ENCODE measurements at places on chromosomes 6 and 20.

DNA sequence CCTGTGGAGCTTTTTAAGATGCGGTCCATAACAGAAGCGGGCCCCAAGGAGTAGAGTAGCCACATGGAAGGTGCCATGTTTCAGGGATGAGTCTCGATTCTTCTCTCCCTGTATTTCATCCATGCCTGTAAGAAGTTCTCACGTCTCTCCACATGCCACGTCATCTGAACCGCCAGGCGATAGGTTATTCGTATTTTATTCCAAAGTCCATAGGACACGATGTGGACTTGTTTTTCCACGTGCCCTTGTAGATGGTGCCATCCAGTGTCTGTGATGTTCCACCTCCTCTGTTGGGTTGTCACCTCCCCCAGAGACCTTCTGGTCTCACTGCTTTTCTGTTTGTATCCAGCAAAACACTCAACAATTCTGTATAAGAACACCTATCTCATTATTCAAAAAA is 17.6 kb downstream of the HEBP2 start:
- no peak for DNase-seq

- no peak for DNase-seq
Observed at GRCh38 chr20:63411898-63412631, 50.9 kb upstream of the CHRNA4 start.

GRCh38 chr6:17890309-17890708 is 97.1 kb downstream of the KIF13A start:
- no peak for DNase-seq

DNA sequence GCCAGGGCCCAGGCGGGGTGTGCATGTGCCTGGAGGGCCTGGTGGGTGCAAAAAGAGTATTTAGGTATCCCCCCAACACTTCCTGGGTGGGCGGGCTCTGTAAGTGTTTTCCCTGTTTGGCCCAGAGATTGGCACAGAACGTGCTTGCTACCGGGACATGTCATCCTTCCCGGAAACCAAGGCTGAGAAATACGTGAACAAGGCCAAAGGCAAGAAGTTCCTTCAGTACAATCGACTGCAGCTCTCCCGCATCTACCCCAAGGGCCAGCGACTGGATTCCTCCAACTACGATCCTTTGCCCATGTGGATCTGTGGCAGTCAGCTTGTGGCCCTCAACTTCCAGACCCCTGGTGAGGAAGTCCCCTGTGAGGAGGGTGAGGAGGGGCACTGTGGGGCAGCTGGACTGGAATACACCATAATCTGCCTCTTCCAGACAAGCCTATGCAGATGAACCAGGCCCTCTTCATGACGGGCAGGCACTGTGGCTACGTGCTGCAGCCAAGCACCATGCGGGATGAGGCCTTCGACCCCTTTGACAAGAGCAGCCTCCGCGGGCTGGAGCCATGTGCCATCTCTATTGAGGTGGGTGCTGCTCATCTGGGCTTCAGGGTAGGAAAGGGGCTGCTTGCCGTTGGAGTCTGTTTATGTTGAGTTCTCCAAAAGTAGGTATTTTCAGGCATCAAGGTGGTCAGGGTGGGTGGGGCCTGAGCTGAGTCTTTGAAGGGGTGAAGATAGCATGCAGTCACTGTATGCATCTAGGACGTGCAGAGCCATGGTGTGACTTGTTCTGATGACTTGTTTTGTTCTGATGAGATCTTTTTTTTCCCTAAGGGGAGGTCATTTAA is 35.2 kb downstream of the PLCG1 start:
- no peak for DNase-seq

- no peak for DNase-seq
Observed at GRCh38 chr6:169165561-169166300, 87.9 kb downstream of the THBS2 start.

- peak; percentile 34 for DNase-seq
Observed at GRCh38 chr20:48287021-48287494, 501.8 kb upstream of the SULF2 start.

DNA sequence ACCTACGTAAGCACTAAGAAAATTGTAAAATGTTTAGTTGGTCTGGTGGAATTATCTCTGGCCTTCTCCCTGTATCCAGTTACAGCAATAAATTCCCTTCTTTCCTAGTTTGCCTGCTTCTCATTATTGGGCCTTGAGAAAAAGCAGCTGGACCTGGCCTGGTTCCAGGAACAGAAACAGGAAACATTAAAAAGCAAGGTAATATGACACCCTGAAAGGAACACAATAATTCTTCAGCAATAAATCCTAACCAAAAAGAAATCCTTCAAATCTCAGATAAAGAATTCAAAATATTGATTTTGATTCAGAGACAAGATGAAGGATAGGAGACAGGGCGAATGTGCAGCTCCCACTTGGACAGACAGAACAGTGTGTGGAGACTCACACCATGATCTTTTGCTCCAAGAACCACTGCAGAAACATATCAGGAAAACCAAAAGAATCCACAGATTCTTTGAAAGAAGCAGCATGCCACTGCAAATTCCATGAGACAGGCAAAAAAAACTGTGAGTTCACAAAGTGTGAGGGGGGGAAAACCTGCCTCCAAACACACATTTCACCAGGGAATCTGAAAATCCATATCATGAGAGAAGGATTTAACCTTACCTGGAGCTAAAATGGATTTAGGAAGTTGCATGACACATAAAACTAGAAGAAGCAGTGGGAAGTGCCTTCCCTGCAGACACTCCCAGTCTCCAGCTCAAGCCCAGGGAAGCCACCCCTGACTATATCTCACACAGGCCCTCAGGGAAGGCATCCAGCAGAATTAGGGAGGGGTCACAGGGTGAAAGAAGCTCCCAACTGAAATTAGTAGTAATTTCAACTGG is 28.9 kb downstream of the TREM1 start:
- no peak for DNase-seq

DNA sequence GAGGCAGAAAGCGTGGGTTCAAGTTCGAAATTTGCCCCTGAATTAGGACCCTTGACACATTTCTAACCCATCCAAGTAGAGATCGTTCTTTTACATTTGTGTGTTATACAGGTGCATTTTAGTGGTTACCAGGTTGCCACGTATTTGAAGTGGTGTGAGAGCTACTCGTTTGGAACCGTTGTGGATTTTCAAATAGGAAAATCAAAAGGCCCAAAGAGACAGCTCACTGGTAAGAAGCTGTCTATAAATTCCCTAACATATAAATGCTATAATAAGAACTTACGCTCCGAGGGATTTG is 1.6 kb upstream of the REV3L start:
- no peak for DNase-seq

GRCh38 chr20:57652606-57653545 is 32.6 kb upstream of the ZBP1 start:
- no peak for DNase-seq

- DNase-seq = no peak
Observed at GRCh38 chr6:5457983-5458683, 196.8 kb downstream of the FARS2 start.

GRCh38 chr6:136625293-136625692 is 75.1 kb upstream of the MAP7 start:
- no peak for DNase-seq

- DNase-seq = no peak
Observed at GRCh38 chr6:158002249-158002950, 20.7 kb downstream of the SYNJ2 start.

DNA sequence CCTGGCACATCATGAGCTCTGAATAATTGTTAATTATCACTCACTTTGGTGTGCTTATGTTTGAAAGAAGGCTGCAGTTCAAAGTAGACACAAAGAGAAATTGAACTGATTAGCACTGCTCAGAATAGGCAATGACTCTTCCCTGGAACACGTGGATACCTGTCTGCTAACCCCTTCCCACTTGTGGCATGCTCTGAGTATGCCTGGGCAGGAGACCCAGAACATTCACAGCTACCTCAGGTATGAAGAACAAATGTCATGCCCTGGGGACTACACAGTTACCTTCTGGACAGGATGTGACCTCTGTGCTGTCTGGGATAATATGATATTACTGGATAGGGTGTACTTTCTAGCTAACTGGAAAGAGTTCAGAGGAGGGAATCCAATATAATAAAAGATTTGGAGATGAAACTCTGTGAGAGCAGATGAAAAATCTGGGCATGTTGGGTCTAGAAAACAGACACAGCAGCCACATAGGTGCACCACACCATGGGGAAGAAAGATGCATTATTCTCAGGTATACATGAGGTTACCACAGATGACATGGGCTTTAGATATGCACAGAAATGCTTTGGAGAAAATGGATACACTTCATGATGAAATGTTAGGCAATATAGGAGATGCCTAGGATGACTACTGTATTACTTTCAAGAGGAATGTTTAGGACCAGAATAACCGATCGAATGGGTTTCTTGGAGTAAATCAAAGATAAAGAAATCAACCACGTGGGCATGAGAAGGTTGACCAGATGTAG is 324.2 kb upstream of the PREP start:
- DNase-seq = no peak

DNA sequence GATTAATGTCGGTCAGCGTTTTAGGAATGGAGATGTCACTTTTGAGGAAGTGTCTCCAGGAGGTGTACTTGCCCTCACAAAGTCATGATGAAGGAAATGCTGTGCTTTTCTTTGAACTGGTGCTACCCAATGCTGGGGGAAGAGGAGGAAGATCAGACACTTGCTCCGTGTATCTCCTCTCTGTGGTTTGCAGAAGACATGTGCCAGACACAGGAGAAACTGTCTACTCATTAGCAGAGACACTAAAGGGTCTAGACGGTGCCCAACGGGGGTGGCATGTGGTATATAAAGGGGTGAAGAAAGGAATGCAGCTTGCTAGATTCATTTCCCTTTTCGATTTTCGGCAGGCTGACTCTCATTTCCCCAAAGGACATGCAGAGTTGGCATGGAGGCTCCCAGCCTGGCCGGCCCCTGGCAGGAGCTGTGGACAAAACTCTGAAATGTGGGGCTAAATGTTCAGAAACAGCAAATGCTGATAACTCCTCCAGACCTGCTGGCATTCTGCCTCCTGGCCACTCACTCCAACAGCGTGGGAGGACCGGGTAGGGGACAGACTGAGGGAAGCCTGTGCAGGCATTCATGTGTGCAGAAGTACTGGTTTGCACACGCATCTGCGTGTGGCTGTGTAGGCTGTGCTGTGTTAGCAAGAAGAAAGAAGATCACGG is 59.6 kb upstream of the QKI start:
- DNase-seq = no peak

- DNase-seq = no peak
Observed at GRCh38 chr6:127945434-127946097, 44.7 kb upstream of the THEMIS start.

- DNase-seq = no peak
Observed at GRCh38 chr6:44054721-44055559, 72.3 kb downstream of the MRPL14 start.

DNA sequence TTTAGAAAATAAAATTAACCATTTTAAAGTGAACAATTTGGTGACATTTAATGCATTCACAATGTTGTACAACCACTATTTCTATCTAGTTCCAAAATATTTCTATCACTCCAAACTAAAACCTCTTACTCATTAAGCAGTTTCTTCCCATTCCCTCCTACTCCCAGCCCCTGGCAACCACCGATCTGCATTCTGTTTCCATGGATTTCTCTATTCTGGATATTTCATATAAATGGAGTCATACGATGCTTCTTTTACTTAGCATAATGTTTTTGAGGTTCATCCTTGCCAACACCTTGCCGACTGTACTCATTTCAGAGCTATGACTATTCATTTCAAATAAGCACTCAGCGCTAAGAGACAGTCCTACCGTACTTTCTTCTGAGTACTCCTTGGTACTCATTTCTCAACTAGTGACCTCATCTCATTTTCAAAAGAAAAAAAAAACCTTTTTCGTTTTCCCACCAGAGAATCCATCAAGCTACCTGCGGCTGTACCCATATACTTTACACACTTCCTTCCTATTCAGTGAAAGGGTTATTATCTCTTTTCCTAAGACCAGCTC is 259.2 kb downstream of the UTRN start:
- DNase-seq = no peak

- DNase-seq = no peak
Observed at GRCh38 chr6:26249707-26249956, 115.4 kb upstream of the BTN3A2 start.

DNA sequence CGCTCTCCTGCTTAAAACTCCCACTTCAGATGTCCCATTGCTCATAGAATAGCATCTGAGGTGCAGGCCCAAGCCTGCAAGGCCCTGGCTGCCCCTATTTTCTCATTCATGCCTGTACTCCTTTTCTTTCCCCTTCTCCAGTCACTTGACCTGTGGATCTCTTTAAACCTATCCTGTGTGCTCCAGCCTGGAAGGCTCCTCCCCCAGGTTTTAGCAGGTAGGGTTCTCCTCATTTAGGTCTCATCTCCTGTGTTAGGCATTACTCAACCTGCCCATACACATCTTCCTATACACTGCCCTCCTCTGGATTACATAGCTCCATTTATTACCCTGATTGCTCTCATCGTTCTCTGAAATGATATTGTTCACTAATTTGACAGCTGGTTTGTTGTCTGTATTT is 185.3 kb downstream of the BACH2 start:
- DNase-seq = no peak

GRCh38 chr20:38073307-38074071 is 39.9 kb downstream of the RPRD1B start:
- DNase-seq = peak; percentile 52

DNA sequence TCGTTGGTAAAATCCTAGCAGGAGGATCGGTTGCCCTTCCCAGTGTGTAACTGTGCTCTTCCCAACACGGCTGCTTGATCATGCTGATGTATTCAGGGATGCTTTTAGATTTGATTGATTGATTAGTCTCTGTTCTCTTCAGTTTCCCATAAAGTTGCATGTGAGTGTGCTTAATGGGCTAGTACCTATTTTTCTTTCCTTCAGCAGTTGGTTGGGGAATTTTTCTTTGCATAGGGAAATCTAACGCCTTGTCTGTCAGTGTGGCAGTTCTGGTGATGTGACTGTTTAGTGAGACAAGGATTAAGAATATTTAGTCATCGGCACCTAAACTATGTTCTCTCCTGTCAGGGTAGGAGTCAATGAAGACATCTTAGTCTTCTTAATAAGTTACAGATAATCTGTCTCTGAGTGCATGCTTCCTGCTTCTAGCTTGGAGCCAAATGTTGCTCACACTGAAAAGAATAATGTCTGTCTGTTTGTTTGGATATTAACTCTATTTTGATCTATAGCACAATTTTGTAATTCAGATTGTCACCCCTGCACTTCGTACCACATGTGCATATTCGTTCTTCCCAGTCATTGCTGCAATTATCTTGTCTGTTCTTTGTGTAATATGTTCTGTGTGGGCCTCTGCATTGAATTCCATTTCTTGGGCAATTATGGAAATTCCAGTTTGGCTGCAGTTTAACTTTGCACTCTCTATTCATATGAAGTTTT is 169.9 kb downstream of the EDN1 start:
- no peak for DNase-seq

GRCh38 chr20:15674253-15675060 is 898.8 kb downstream of the KIF16B start:
- DNase-seq = peak; percentile 19

DNA sequence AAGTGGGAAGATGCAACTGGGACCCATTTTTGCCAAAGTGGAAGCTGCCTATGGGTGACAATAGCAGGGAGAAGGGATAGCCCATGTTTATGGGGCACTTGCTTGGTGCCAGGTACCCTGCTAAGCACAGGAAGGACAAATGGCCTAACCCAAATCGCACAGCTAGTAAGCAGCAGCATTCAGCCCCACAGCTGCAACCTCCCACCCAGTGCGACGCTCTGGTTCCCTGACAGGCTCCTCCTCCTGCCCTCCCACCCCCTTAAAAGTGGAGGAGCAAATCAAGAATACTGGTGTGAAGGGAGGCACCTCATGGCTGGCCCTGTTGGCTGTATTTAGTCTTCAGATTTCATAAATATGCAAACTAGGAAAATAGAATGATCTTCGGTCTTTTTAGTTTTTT is 76.2 kb downstream of the RIN2 start:
- DNase-seq = no peak

GRCh38 chr6:116969211-116969863 is 92.3 kb downstream of the RFX6 start:
- DNase-seq = peak; percentile 15

Data from NCI-H1694 (cell line).